Myocyte (in vitro differentiated cells): ENCODE measurements at places on chromosomes 12 and 14. TPM values are rescaled to one million over a fixed set of nuclear protein-coding genes. Genes with fewer than 3 reads are reported as not detected.

DNA sequence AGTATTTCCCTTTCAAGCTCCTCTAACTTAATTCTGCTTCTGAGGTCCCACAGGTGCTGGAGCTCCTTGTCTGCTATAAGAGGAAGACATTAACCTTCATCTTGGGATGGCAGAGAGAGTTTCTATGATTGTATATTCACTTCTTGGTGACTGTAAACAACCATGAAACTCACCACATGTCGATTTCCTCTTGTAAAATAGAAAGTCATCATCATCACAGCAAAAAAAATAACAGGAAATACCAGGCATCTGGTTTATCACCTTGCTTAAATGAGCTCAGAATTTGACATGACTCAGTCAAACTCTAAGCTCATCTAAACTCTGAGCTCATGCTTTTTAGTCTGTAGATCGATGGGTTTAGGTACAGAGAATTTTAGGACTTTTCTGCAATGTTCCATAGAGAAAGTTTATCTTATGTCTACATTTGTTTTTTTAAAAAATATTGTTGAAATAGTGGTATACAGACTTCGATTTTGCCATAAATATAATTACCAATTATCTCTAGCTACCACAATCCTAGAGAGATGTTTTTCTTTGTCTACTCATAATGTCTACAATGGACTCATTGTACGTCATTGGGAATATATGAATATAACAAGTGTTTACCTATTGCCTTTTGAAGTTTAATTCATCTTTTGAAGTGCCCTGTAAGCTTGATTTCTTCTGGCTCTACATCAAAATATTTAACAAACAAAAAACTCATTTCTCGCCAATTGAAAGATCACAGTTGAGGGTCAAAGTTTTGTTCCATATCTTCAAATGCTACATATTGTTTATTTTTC lies 58.4 kb downstream of the IGF1 start:
- DNase-seq: no peak

DNA sequence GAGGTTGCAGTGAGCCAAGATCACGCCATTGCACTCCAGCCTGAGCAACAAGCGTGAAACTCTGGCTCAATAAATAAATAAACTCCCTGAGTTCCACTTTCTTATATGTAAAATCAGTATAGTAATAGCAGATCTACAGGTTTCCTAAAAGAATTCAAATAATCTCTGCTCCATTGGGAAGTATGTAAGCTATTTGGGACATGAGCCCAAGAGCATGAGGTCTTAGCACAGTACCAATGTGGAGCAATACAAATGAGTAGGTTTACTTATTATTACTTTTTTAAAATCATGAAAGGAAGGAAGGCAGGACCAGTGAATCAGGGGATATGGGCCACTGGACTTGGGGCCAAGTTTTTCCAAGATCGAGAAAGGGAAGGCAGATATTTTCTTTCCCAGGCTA lies 216.9 kb upstream of the DIO2 start:
- DNase-seq: no peak

- DNase-seq: no peak
Measured at GRCh38 chr12:103333676-103334075, 162.1 kb downstream of the C12orf42 start.

- DNase-seq: no peak
Measured at GRCh38 chr14:101349108-101349507, 212.2 kb upstream of the DIO3 start.

DNA sequence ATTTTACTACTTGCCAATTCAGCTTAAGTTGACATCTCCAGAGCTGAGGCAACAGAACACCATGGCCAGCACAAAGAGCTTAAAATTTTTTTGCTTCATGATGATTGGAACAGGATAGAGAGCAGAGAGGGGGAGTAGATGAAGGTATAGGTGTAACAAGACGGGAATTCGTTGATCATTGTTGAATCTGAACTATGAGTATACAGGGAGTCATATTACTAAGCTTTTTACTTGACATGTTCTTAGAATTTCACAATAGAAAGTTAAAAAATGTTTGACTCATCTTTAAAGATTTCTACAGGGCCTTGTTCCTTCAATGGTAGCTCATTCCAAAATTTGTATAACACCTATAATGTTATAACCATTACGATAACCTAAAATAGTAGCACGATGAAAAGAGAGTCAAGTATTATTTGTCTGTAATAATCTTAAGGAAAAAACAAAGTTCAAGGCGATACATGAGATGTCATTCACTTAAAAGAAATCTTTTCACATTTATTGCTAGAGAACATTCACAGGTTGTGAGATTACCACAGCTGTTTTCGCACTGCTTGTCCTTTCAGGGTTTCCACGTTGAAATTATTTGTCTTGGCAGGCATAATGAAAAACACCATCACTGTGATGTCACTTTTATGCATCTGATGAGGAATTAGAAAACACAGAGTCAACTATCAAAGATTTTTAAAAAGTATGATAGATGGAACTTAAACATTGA lies 33.9 kb downstream of the SPX start:
- peak; percentile 52 for DNase-seq

SLC5A8 gene
- not detected in 2 replicates for total RNA-seq

SDSL gene
- total RNA-seq: 2.8 and 7.3 TPM in 2 replicates

- DNase-seq: no peak
Measured at GRCh38 chr12:22164139-22164538, 118.1 kb downstream of the CMAS start.

- DNase-seq: peak; percentile 67
Measured at GRCh38 chr14:39015360-39015961, 87.6 kb downstream of the SEC23A start.

- no peak for DNase-seq
Measured at GRCh38 chr12:12483438-12483837, 79.2 kb downstream of the DUSP16 start.
